ENCODE measurements at places on chromosomes 16 and 17.

- DNase-seq: no peak
Measured at GRCh38 chr17:79923974-79924638, 84.9 kb upstream of the CBX4 start.

GRCh38 chr17:67417507-67417906, 40.4 kb downstream of the PITPNC1 start:
- no peak for DNase-seq

- DNase-seq: no peak
Measured at GRCh38 chr16:19431636-19432340, 14.1 kb downstream of the TMC5 start.

- DNase-seq: no peak
Measured at GRCh38 chr16:84179612-84180320, 7.1 kb downstream of the TAF1C start.

DNA sequence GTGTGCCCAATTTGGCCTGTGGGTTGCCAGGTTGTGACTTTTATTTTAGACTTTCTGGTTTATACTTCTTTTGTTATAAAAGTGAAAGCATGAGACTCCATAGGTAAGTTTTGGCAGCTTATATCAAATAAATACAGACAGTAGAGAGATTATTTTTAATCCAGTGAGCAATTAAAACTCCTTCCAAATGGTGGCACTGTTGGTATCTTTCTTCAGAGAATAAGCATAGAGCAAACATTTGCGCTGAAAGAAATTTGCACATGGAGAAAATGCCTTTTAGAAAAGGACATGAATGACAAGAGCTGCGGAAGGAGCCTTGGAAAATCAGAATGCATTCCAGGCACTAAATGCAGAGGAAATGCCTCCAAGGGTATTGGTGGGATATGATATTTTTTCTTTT, 46.1 kb upstream of the DNAJA2 start:
- no peak for DNase-seq

DNA sequence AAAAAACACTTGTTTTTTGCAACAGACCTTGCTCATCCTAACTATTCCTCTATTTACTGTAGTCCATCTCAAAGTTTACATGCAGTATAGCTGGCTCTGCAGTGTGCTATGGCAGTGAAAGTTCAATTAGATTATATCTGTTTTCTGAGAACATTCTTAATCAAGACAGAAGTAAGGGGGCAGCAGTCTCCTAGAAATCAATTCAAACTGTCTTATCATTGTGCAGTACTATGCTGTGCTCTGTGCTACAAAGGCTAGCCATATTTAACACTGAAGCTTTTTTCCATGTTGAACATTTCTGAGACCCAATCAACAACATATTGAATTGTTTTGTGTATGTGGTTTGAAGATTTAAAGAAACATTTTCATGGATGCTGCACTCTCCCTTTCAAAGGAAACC, 11.4 kb downstream of the NETO2 start:
- DNase-seq: no peak

DNA sequence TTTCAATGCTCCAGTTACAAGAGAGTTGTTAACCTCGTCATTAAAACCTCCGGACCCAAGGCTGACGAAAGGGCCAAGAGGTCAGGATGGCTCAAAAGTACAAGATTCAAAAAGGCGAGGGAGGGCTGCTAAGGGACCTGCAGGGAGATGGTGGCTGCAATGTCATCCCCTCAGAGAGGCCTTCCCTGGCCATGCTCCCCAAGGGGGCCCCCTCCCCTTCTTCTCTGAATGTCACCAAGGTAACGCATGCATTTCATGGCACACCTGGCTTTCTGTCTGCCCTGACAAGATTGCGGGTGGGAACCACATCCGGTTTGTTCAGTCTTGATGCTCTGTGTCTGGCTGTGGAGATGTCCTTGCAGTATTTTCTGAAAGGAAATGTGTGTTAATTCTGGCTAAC, 89.9 kb downstream of the C16orf78 start:
- DNase-seq: no peak

DNA sequence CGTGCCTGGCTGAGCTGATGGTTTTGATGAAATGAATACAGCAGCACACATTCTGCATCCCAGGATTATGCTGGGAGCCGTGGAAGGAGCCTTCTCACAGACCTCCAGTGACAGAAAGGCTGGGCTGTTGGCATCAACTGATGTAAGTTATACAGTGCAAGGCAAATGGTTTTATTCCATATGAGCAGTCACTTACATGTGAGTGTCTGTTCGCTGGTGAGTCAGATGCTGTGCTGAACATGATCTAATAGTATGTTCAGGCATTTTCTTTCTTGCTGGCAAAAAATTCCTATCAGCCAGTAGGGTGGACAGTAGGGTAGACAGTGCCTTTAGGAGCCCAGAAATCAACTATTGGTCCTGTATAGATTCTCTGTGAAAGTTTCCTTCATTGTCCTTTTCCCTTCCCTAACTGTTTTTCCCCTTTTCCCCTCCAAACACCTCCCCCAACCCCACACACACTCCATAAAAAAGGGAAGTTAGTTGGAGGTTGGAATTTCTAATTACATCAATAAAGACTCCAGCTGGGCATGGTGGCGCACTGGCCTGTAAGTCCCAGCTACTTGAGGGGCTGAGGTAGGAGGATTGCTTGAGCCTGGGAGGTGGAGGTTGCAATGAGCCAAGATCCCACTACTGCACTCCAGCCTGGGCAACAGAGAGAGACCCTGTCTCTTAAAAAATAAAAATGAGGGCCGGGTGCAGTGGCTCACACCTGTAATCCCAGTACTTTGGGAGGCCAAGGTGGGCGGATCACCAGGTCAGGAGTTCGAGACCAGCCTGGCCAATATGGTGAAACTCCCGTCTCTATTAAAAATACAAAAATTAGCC, 36.2 kb downstream of the LDHD start:
- DNase-seq: no peak

DNA sequence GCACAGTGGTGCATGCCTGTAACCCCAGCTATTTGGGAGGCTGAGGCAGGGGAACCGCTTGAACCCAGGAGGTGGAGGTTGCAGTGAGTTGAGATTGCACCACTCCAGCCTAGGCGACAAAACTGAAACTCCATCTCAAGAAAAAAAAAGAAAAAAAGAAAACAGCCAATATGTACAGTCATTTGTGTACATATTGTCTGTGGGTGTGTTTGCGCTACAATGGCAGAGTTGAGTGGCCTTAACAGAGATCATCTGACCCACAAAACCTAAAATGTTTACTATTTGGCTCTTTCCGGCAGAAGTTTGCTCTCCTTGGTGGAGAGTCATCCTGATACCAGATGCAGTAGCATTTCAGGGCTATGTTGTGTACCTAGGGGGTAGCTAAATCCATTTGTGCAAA, 57.9 kb downstream of the ARSG start:
- DNase-seq: no peak

- DNase-seq: no peak
Measured at GRCh38 chr17:79740413-79740812, 9.7 kb downstream of the ENPP7 start.

GRCh38 chr17:27553019-27553511, 77.9 kb upstream of the LGALS9 start:
- no peak for DNase-seq

- no peak for DNase-seq
Measured at GRCh38 chr16:83744441-83744981, 63.3 kb upstream of the HSBP1 start.

GRCh38 chr17:77420804-77421629, 280.2 kb downstream of the SEC14L1 start:
- DNase-seq: no peak

- DNase-seq: no peak
Measured at GRCh38 chr17:33864758-33865229, 390.3 kb upstream of the CCL2 start.

DNA sequence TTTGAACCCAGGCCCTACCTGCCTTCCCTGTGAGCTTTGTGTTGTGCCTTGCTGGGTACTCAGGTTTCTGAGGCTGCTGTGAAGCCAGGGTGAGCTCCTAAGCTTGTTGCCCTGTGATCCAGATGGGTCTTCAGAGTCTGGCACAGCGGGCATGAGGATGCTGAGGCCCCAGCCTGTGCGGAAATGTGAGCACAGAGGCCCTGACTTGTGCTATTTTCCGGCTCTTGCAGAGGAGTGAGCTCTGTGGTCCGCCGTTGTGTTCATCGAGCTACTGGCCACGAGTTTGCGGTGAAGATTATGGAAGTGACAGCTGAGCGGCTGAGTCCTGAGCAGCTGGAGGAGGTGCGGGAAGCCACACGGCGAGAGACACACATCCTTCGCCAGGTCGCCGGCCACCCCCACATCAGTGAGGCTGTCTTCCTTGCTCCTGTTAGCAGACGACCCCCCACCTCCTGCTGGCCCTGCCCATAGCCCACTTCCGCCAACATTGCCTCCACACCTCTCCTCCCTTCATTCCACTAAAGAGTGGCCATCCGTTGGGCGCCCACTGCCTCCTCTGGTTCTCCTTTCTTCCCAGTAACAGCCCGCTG, 2.7 kb downstream of the PHKG2 start:
- no peak for DNase-seq

DNA sequence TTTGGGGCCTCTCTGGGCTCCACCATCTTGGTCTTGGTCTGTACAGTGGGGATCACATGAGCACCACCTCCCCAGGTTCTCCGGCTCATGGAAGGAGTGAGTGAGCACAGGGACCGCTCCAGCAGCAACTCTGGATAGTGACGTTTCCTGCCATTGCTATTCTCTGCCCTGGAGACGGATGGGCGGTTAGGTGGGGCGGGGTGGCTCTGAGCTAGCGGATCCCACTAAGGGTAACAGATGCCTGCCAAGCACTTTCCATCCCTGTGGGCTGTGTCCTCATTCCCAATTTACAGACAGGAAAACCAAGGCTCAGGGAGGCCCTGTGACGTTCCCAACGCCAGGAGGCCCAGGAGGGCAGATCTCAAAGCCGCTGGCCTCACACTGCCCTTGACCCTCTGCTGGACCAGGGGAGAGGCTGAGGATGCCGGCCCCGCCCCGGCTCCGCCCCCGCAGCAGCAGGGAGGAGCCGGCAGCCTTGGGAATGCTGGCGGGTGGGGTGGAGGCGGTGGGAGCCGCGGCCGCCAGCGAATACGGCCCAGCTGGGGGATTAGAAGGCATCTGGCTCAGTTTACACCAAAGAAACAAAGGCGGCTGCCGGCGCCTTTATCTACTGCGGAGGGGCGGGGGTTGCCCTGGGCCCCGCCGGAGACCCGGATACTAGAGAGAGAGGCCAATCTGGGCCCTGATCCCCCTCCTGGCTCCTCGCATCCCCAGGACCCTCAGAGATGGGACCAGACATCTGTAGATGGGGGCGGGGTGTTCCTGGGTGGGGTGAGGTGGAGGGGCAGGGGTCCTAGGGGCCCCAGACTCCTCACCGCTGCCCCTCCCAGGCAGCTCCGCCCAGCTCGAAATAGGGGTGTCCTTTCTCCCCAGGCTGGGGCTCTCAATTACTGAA, 122.3 kb upstream of the CIBAR2 start:
- no peak for DNase-seq

GRCh38 chr16:1863681-1864460, 8.1 kb downstream of the MEIOB start:
- no peak for DNase-seq

GRCh38 chr16:85028685-85029407, 1.3 kb downstream of the KIAA0513 start:
- DNase-seq: no peak

GRCh38 chr17:40340880-40341807, 23.4 kb downstream of the GJD3 start:
- DNase-seq: peak; percentile 33

- no peak for DNase-seq
Measured at GRCh38 chr17:38498353-38498752, 70.1 kb downstream of the ARHGAP23 start.

GRCh38 chr17:60641810-60642220, 35.8 kb upstream of the BCAS3 start:
- DNase-seq: peak; percentile 27

GRCh38 chr17:36529121-36529520, 5.5 kb downstream of the MYO19 start:
- DNase-seq: no peak

Measured in Panc1 (cell line).